Activated CD4-positive, alpha-beta T cell treated with anti-CD3 and anti-CD28 coated beads, Interleukin-2, amount 50 U/mL, for 24 hours (primary cell): ENCODE measurements at places on chromosomes 16 and 17.

GRCh38 chr16:49838441-49839016 lies 17.4 kb downstream of the ZNF423 start:
- no peak for DNase-seq

DNA sequence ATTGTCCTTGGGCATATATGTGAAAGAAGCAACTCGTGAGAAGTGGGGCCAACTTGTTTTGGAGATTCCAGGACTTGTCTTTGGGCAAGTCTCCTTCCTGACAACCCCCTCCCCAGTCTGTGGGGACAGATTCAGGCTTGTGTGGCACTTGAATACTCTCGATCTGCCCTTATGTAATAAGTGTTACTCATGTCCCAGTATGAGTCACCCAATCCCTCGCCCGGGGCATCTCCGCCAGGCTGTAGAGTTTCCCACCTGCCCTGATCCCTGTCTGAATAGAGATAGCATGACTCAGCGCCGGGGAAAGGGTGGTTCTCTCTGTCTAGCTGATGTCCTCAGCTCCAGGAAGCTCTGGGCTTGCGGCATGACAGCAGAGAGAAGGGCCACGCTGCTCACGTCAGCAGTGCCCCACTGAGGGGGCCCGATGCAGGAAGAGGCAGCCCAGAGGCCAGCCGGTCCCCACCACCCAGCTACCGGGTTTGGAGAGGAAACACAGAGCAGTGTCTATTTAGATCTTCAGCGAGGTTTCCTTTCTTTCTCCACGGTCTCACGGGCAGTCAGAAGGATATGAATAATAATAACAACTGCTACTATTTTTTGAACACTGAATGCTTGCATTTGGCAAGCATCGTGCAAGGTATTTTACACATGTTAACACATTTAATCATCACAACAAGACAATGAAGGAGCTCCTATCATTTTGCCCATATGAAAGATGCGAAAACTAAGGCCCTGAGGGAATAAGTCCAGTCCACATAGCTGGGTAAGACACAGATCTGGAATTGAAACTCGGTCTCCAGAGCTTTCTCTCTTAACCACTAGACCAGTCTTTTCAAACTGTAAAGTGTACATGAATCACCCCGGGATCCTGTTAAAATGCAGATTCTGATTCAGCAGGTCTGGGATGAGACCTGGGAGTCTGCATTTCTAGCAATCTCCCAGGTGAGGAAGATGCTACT lies 426.7 kb upstream of the MAF start:
- peak; percentile 3 for DNase-seq

DNA sequence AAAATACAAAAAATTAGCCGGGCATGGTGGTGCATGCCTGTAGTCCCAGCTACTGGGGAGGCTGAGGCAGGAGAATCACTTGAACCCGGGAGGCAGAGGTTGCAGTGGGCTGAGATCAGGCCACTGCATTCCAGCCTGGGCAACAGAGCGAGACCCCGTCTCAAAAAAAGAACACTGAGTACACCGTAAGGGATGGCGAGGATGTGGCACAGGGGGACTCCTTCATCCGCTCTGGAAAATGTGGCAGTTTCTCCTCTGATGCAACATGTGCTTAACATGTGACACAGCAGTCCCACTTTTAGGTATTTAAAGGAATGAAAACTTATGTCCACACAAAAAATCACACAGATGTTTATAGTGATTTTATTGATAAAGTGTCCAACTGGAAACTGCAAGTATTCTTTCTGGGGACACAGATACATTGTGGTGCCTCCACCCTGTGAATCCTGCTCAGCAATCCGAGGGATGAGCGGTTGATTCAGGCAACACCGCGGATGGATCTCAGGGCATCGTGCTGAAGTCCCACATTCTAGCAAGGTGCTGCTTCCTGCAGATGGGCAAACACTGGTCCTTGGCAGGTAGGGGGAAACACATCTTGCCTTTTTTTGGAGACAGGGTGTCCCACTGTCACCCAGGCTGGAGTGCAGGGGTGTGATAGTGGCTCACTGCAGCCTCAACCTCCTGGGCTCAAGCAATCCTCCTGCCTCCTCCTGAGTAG lies 3.5 kb upstream of the C16orf95 start:
- DNase-seq, result no peak

DNA sequence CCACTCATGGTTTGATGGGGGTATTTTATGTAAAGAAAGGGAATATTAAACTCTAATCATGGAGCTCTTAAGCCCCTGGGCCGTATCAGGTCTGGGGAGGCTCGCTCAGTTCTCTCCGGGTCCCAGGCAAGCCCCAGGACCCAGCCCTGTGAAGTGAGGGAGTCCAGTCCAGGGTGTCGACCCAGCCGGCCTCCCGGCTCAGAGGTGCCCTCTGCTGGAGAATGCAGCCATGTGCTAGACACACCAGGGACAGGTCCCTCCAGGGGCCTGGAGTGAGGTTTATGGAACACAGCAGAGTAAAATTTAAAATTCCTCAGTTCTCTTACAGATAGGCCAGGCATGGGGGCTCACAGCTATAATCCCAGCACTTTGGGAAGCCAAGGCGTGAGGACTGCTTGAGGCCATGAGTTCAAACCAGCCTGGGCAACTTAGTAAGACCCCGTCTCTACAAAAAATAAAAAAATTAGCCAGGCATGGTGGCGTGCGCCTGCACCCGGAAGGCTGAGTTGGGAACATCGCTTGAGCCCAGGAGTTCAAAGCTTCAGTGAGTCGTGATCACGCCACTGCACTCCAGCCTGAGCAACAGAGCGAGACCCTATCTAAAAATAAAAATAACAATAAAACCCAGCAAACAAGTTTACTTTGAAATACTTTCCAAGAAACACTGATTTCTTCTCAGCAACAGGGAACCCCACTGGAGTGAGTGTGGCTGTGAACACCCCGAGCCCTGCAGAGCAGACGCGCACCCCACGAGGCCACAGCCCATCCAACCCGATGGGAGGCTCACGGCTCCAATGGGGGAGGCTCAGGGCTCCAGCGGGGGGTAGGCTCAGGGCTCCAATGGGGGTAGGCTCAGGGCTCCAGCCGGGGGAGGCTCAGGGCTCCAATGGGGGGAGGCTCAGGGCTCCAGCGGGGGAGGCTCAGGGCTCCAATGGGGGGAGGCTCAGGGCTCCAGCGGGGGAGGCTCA lies 72.2 kb downstream of the ZNF778 start:
- DNase-seq, result peak; percentile 52

- no peak for DNase-seq
Observed at GRCh38 chr16:13631916-13632315, 288.0 kb upstream of the ERCC4 start.

DNA sequence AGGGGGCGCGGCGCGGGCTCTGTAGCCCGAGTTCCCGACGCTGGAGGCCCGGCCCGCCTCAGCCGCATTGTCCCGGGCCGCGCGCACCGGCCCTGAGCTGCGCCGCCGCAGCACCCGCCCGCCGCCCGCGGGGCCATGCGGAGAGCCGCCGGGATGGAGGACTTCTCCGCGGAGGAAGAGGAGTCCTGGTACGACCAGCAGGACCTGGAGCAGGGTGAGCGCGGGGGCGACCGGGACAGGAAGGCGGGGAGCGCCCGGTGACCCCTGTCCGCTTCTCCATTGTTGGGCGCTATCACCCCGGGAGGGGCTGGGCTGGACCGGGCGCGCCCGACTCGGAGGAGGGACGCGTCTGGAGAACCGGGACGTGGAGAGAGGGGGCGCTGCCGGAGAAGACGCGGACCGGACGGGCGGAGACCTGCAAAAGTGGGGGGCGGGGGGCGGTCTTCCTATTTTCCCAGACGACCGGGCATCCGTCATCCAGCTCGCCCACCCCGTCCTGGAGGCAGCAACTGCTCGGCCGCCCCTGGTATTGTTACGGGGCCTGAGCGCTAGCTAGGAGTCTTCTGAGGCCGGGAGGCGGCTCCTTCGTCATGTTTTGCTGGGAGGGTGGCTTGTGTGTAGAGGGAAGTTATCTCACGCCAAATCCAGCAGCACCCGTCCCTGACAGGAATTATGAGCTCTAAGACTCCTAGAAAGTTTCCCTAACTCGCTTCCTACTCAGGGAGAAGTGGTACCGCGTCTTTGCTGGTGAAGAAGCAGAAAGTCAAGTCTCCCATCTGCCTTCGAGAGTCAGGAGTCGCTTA lies 678 bp downstream of the CDR2L start:
- no peak for DNase-seq

- DNase-seq, result no peak
Observed at GRCh38 chr17:55444471-55445441, 23.1 kb upstream of the MMD start.

DNA sequence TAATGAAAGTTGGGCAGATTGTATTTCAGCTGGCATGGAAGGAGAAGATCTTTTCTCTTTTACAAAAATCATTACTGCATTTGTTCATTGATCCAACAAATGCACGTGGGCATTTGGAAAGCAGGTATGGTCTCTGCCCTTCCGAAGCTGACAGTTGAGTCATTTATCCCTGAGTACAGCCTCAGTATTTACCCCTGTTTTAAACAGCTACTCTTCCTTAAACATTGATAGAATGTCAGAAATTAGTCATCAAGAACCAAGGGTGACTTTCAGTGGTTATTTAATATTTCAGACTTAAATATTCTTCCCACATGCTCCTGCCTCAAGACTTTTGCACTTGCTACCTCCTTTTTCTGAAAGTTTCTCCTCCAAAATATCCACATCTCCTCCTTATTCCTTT lies 226.7 kb upstream of the HSBP1 start:
- DNase-seq, result no peak

- DNase-seq, result no peak
Observed at GRCh38 chr16:66719246-66719645, 22.7 kb upstream of the CMTM4 start.

DNA sequence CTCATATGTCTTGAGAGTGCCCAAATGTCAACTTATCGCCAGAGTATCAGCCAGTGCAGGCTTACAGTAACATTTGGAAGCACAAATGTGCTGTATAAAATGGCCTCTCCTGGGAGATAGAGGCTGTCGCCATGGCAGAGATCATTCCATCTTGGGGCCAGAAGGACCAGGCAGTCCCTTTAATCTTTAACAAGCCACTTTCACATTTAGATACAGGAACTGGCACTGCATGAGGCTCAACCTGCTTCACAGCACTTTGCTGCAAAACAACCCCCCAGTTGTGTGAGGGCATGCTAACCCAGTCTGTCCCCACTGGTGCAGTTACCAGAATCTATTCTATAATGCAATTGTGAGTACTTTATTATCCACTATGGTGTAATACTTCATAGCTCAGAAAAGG lies 4.7 kb upstream of the RFFL start:
- no peak for DNase-seq

GRCh38 chr16:55333684-55334083 lies 9.7 kb downstream of the IRX6 start:
- no peak for DNase-seq

DNA sequence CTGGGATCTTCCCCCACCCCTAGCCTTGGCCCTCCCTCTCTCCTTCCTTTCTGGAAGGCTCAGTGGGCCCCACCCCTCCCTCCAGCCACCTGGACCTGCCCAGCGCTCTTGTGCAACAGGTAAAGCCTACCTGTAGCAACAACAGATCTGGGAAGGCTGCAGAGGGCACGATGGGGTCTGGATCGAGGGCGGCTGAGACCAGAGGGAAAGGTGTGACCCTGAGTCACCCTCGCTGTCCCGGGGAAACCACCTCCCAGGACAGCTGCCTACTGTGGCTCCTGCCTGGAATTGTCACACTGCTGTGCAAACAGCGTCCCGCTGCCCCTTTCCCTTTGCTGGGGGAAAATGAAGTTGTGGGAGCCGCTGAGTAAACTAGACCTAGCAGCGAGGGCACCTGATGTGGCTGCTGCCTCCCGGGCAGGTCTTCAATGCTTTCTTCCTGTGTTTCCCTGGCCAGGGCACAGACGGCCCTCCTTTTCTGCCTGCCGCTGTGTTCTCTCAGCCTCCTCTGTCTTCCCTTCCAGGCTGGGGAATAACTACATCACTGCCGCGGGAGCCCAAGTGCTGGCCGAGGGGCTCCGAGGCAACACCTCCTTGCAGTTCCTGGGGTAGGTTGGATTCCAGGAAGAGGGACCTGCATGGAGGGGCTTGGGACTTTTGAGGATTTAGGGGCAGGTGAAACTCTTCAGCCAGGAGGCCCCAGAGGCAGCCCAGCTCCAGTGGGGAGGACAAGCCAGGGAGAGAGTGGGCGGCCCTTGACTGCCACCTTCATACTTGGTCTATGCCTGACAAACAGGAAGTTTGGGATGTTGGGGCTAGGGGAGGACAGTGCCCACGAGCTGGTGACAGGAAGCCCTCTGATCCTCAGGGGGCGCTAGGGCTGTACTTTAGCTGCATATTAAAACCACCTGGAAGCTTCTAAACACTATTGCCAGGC lies 22.2 kb upstream of the CYLD start:
- no peak for DNase-seq

- no peak for DNase-seq
Observed at GRCh38 chr16:12419987-12420386, 383.7 kb downstream of the CPPED1 start.

DNA sequence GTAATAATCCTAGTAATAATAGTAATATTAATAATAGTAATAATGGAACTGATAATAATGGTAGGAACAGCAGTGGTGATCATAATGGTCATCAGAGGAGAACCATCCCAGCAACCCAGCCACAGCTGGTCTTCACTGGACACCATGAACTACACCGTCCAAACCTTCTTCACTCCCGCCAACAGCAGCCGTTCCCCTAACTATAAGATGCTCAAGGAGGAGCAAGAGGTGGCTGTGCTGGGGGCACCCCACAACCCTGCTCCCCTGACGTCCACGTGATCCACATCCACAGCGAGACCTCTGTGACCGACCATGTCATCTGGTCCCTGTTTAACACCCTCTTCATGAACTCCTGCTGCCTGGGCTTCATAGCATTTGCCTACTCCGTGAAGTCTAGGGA lies 91.0 kb downstream of the ZDHHC7 start:
- DNase-seq, result no peak

- DNase-seq, result no peak
Observed at GRCh38 chr16:65756163-65756562, 610.3 kb upstream of the CDH5 start.

GRCh38 chr16:20348365-20349185 lies 3.9 kb downstream of the UMOD start:
- DNase-seq, result no peak

DNA sequence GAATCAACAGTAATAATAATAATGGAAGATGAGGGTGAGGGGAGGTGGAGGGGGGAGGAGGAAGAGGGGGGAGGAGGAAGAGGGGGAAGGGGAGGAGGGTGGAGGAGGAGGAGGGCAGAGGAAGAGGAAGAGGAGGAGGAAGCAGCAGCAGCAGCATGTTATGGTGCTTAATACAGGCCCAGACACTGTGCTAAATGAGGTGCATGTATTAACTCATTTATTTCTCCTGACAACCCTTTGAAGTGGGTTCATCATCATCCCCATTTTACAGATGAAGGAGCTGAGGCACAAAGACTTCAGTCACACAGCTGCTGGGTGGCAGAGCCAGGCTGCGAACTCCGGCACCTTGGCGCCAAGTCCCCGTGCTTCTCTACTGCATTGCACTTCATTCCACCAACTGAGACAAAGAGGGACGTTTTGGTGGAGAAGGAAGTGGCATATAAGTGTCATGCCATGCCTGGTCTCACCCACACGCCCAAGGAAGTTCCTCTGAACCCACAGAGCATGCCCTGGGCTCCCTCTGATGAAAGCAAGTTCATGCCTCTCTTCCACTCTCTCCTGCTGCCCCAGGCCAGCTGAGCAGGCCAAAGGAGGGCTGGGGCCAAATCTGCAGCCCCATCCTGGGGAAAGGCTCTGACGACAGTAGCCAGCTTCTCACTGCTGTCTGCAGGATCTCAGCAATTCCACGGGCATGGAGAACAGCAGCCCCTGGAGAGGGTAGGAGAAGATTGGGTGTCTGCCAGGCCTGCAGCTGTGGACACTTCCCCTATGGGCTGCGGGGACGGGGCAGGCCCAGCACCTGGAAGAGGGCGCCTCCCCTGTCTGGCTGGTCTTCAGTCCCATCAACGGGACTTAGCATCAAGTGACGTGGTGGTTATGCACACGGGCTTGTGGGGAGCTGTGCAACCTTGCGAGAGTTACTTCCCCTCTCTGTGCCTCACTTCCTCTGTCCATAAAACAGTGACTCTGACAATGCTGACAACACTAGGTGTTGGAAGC lies 21.8 kb downstream of the XYLT1 start:
- no peak for DNase-seq
